ENCODE measurements at places on chromosomes 4 and X. TPM values are rescaled to one million over a fixed set of nuclear protein-coding genes. Genes with fewer than 3 reads are reported as not detected.

FAM9C gene
- total RNA-seq = not detected

CLCN4 gene
- 7.3 TPM for total RNA-seq

GASK1B gene
- total RNA-seq = 38.6 TPM

ADGRL3 gene
- 8.9 TPM for total RNA-seq

PHEX gene
- 0.25 TPM for total RNA-seq

RTL3 gene
- not detected for total RNA-seq

MAGEA2B gene
- total RNA-seq = not detected

DNA sequence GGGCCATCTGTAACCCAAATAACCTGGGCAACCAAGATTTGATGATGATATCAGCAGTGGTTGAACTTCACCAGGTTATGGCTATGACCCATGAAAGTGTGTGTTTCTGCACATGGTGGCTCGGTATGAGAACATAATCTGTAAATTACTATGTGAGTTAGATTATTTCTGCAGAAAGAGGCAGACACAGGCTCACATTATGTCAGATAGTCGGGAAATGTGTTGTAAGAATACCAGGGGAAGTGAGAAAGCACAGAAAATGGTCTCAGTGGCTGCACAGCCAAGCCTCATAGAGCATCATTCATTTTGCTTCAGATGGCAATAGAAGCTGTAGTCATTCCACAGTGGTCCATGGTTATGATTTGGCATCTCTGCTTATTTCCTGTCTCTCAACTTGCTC is 63.0 kb upstream of the RBPJ start:
- no peaks in the 10 kb centered on the region for H3K4me1 ChIP-seq
- no peak overlapping the region for H3K27ac ChIP-seq
- no peak for DNase-seq
- H3K27me3 ChIP-seq = no peaks in the 10 kb centered on the region
- no peak overlapping the region for H3K4me3 ChIP-seq

DNA sequence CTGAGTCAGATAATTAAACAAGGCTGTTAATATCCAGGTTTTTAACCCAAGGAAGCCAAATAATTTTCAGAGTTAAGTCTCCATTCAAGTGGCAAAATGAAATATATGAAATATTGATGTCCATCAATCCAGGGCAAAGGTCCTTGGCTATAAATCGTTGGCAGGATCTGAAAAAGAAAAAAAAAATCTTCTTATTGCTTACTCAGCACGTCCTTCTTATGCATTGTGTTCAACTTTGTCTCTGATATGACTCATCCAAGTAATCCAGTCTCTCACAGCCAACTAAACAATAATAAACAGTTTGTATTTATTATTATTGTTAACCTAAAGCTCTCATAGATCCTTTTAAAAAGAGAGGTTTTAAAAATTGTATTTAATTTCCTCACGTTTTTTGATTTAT is 851.2 kb downstream of the ADGRL3 start:
- H3K27me3 ChIP-seq = no peaks in the 10 kb centered on the region
- DNase-seq = no peak
- H3K4me1 ChIP-seq = no peaks in the 10 kb centered on the region
- no peak overlapping the region for H3K4me3 ChIP-seq

DNA sequence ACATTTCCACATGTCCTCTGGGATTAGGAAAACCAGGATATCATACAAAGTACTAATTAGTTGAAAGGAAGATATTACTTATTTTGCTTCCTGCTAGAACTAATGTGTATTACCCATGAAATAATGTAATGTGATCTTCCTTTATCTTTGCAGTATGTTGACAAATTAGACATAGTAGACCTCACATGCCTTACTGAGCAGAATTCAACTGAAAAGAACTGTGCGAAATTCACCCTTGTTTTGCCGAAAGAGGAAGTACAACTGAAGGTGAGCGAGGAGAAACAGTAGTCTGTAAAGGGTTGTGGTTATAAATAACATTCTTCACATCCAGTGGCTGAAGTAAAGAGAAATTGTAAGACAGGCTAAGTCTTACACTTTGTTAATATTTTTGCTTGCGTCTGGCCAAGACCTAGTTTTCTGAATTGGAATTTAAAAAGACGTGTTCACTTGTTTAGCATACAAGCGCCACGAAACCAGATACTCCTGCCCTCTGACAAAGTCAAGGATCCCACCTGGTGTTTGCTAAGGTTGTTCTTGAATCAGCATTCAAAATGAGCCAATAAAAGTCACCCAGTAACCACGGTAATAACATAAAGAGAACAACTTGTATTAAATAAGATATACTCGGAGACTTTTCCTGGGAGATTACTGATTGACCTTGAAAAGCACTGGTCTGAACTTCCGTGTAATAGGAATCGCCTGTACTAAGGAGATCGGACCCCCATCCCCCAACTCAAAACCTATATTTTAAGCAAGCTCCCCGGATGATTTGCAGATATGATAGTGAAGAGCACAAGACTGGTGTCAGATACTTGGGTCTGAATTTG is 16.9 kb downstream of the STAP1 start:
- no peak for DNase-seq
- H3K27ac ChIP-seq = no peak overlapping the region
- no peaks in the 10 kb centered on the region for H3K4me1 ChIP-seq
- no peaks in the 10 kb centered on the region for H3K27me3 ChIP-seq
- H3K4me3 ChIP-seq = peak overlapping the region; percentile 10

DNA sequence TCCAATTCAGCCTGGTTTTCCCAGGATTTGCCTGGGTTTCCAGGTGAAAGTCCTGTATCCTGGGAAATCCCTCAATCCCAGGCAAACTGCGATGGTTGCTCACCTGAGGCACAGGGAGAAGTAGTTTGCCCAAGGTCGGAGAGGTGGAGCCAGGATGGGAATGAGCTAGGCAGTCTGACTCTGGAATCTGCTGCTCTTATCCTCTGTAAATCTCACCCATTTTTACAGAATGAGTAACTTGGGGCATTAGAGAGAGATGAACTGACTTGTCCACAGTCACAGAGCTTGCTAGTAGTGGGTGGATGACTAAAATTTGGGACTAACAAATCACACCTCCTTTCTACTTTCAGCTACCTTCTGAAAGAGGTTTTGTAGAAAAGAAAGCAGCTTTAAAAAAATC is 9.8 kb upstream of the ARX start:
- H3K4me1 ChIP-seq = no peaks in the 10 kb centered on the region
- no peaks in the 10 kb centered on the region for H3K36me3 ChIP-seq
- H3K27ac ChIP-seq = no peak overlapping the region
- DNase-seq = no peak
- H3K4me3 ChIP-seq = no peak overlapping the region

GRCh38 chr4:109444182-109444844 is 10.7 kb downstream of the SEC24B start:
- peaks cover 2% of the 10 kb centered on the region for H3K36me3 ChIP-seq
- H3K27me3 ChIP-seq = no peaks in the 10 kb centered on the region
- H3K4me3 ChIP-seq = no peak overlapping the region

DNA sequence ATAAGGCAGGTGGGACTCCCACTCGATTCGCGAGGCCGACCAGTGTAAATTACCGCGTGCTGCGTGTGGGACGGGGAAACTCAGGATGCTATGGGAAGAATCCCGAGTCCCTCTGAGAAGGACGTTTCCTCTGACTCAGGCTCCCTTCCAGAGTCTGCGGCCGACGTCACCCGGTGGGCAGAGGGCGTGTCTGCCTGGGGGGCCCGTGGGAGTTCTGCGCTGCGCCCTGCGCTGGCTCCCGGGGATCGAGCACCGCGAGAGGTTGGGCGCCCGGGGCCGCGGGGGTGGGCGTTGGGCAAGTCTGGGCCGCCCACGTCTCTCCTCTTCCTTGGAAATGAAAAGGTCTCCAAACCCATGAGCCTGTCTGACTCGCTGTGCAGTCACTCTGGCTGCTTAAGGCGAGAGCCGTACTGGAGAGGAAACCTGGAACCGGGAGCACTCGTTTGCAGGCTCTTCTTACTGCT is 568 bp downstream of the NIPAL1 start:
- H3K27me3 ChIP-seq = no peaks in the 10 kb centered on the region
- peak overlapping the region; percentile 72 for H3K27ac ChIP-seq
- peak; percentile 72 for DNase-seq
- peak overlapping the region; percentile 86 for H3K4me3 ChIP-seq
- H3K4me1 ChIP-seq = no peaks in the 10 kb centered on the region
- H3K36me3 ChIP-seq = no peaks in the 10 kb centered on the region

GRCh38 chrX:47245156-47245555 is 12.3 kb downstream of the USP11 start:
- DNase-seq = no peak
- no peaks in the 10 kb centered on the region for H3K4me1 ChIP-seq
- no peaks in the 10 kb centered on the region for H3K27me3 ChIP-seq
- H3K4me3 ChIP-seq = no peak overlapping the region
- H3K27ac ChIP-seq = no peak overlapping the region
- H3K36me3 ChIP-seq = peaks cover 13% of the 10 kb centered on the region

DNA sequence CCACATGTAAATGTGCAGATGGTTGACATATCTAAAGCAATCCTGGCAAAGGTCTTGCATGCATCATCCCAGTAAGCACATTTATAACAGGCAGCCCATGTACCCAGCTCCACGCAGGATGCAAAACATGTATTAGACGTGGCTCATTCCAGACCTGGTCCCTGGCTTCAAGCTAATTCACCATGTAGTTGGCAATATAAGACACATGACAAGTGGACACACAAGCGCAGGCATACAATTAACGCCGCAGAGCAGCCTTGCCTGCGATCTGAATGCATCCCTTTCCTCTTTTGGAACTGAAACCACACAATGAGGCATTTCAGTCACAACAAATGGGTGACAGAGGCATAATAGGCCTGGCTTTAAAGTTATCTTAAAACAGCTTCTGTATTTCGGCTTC is 114.5 kb upstream of the TRIM2 start:
- no peak overlapping the region for H3K27ac ChIP-seq
- no peak for DNase-seq
- H3K4me1 ChIP-seq = no peaks in the 10 kb centered on the region
- no peak overlapping the region for H3K4me3 ChIP-seq
- H3K27me3 ChIP-seq = no peaks in the 10 kb centered on the region
- H3K36me3 ChIP-seq = no peaks in the 10 kb centered on the region

- H3K4me1 ChIP-seq = no peaks in the 10 kb centered on the region
- H3K36me3 ChIP-seq = no peaks in the 10 kb centered on the region
- no peak for DNase-seq
- H3K27ac ChIP-seq = no peak overlapping the region
- no peak overlapping the region for H3K4me3 ChIP-seq
Measured at GRCh38 chr4:71595576-71596108, 188.2 kb downstream of the GC start.

DNA sequence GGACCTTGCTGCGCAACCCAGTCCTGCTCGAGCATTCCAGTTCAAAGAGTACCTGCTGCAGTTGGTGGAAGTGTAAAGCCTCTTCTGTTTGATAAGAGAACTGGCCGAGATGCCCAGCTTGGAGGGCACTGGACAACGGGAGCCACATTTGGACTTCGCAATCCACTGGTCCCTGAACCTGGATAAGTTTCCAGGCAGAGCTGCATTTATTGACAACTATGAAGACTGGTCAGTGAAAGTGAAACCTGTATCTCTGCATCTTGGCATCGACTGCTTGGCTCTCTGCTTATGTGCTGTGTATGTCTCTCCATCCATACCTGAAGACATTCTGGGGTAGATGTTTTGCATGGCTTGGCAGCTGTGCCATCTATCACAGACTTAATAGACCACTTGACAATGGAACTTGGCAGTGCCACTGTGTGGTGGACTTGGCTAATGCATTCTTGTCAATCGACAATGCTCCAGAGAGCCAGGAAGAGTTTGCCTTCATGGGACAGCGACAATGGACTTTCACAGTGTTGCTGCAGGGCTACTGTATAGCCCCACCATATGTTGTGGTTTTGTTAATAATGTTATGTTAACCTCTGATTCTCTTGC is 43.5 kb upstream of the ZBTB33 start:
- no peak for DNase-seq
- H3K27me3 ChIP-seq = no peaks in the 10 kb centered on the region
- no peaks in the 10 kb centered on the region for H3K36me3 ChIP-seq
- no peak overlapping the region for H3K4me3 ChIP-seq

GRCh38 chr4:73454920-73455319 is 18.9 kb downstream of the AFP start:
- H3K4me1 ChIP-seq = peaks cover 5% of the 10 kb centered on the region
- H3K4me3 ChIP-seq = peak overlapping the region; percentile 47
- no peaks in the 10 kb centered on the region for H3K27me3 ChIP-seq

DNA sequence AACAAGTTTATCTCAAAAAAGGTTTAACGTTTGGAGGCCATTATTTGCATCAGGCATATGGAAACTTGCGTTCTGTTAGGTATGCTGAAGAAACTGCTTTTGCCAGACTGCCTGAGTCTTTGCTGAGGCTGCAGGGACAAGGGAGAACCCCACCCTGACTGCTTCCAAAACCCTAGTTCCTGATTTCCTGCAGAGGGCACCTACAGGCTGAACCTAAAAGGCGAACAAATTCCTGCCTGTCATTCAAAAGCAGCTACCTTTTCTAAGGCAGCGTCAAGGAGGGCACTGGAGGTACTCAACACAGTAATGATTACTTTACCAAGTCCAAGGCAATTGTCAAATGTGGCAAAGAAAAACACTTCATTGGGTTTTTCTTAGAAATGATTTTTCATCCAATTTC is 578 bp upstream of the CORIN start:
- no peaks in the 10 kb centered on the region for H3K4me1 ChIP-seq
- H3K27ac ChIP-seq = no peak overlapping the region
- H3K36me3 ChIP-seq = no peaks in the 10 kb centered on the region
- no peak for DNase-seq
- no peak overlapping the region for H3K4me3 ChIP-seq
- H3K27me3 ChIP-seq = no peaks in the 10 kb centered on the region

DNA sequence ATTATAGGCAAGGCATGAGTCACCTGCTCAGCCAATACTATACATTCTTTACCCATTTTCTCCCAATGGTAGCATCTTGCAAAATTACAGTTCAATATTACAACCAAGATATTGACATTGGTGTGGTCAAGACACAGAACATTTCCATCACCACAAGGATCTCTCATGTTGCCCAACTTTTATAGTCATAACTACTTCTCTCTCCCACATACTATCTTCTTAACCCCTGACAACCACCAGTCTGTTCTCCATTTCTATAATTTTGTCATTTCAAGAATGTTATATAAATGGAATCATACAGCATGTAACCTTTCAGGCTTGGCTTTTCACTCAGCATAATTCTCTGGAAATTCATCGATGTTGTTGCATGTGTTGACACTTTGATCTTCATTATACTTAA is 144.9 kb downstream of the ENOX2 start:
- DNase-seq = no peak
- no peak overlapping the region for H3K27ac ChIP-seq
- no peaks in the 10 kb centered on the region for H3K27me3 ChIP-seq

DNA sequence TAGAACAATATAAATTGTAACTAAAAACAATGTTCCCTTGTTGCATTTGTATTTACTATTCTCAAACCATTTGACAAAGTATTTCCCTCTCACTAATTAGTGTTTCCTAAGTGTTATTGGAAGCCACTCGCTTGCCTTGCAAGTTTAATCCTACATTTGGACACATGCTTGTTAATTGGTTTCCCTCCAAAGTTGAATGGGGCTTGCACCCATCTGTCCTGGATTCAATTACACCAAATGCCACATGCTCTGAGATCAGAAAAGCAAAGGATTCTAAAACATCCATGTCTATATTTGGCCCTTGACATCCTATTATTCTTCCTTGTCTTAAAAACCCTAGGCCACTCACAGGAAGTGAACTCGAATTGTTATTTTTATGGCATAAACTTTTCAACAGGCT is 146.6 kb downstream of the AMELX start:
- H3K4me1 ChIP-seq = no peaks in the 10 kb centered on the region
- no peaks in the 10 kb centered on the region for H3K36me3 ChIP-seq
- H3K27ac ChIP-seq = no peak overlapping the region
- no peak for DNase-seq
- no peak overlapping the region for H3K4me3 ChIP-seq

- peak; percentile 43 for DNase-seq
- no peaks in the 10 kb centered on the region for H3K4me1 ChIP-seq
- no peak overlapping the region for H3K27ac ChIP-seq
- no peaks in the 10 kb centered on the region for H3K36me3 ChIP-seq
- no peak overlapping the region for H3K4me3 ChIP-seq
Measured at GRCh38 chr4:7377223-7377865, 57.4 kb downstream of the PSAPL1 start.

Measured in kidney (tissue), 22 donors.